Adipocyte (in vitro differentiated cells): ENCODE measurements at places on chromosomes 5 and 9.

DNA sequence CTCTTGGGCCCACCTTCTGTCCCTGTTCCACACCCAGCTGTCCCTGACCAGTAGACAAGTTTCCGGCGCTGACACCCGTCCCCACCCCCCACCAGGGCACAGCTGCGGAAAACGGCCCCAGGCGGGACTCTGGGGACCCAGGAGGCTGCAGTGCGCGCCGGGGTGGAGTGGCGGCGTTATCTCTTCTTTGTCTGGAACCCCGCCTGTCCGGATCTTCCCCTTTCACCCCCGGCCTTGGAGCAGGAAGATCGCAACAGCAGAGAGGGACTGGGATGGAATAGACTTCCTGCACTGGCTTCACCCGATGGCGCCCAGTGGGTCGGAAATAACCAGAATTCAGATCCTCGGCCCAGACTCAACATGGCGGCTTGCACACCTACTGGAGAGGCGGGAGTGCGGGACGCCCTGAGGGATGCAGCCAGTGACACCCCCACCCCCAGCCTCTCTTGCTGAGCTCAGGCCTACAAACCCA lies 4.7 kb downstream of the PAX5 start:
- DNase-seq = no peak

DNA sequence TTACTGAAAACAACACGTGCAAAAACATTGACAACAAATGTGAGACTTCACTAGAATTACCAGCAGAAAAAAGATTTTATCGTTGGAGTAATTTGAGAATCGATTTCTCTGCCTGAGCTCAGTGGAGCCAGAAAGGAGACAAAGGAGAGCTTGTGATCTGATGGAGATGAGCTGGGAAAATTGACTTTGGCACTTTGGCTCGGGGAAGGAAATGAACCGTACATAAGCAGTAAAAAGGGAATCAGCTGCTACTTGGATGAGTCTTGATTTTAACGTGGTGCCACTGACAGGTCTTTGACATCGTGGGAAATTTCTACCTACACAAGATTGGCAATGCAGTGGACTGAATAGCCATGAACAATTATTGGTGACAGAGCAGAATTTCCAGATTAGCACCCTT lies 244.7 kb upstream of the RPS23 start:
- DNase-seq = no peak

DNA sequence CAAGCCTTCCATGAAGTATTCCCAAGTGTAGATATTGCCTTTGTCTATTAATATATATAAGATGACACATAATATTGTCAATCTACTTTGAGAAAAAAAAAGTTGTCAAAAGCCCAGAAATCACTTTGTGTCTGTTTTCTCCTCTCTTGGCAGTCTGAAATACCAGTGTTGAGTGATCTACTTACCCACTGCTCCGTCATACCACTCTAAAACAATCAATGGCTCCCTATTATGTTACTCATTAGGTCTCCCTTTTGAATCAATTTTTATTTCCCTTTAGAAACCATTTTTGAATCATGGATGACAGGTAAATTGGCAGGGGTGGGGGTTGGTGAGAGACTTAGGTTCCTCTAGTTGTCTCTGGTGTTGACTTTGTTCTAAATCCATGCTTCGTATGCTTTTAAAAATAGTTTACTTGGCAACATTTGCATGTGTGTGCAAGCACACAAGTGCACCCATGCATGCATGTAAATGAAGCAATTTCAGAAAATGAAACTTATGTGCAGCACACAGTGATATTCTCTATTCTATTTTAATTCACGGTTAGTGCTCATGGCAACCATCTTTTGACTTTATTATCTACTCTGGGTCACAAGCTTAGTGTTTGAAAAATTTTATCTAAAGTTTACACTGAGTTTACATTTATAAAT lies 378.9 kb downstream of the RAB3C start:
- DNase-seq = no peak

GRCh38 chr9:13942695-13943094 lies 371.2 kb downstream of the NFIB start:
- DNase-seq = peak; percentile 88

DNA sequence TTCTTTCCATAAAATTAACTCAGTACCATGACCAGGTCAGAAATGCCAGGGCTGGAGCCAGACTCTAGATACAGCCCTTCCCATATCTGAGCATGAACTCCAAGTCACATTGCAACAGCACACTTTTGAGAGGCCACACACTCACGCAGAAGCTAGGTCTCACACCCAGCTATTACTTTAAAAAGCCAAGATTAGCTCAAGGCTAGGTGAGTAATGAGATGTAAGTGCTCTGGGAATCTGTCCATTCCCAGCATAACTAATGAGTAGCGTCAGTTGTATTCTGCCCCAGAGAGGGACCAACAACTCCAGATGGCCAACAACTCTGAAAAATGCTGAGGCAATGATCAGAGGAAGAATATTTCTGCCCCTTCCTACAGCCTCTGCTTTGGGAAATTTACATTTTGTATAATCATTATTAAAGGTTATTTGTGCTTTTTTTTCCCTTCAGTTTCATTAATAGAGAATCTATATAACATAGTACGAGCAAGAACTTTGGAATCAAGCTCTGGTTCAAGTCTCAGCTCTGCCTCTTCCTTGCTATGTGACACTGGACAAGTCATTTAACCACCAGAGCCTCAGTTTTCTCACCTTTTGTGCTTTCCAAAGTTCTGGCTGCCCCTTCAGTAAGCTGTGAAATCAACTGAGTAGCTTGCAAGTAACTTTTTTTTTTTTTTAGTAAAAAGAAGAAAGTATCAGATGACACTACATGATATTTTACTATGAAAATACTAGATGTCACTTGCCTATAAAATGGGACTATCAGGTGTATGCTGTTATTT lies 118.3 kb downstream of the NR6A1 start:
- DNase-seq = peak; percentile 85

GRCh38 chr5:38376404-38376803 lies 118.0 kb downstream of the EGFLAM start:
- DNase-seq = no peak

GRCh38 chr9:116000748-116001329 lies 152.8 kb upstream of the PAPPA start:
- no peak for DNase-seq

DNA sequence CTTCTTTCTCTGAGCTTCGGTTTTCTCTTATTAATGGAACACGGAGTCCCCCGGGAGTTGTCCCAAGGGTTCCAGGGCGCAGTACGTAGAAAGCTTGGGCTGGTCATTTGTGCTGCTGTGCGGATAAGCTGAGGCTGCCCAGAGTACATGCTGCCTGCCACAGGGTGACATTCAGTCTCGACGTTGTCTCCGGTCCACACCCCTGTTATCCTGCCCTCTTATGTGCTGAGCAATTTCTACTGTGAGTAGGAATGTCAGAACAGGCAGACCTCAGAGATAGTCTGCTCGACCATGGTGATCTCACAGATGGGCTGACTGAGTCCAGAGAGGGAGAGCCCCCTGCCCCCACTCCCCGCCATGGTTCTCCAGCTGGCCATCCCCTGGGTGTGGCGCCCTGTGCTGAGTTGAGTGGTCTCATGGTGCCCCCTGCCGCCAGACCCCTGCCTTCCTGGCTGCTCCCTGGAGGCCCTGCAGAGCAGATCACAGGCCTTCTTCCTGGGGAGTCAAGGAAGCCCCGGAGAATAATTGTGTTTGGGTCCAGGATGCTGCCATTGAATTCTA lies 124.0 kb downstream of the RGS3 start:
- DNase-seq = no peak
